ENCODE measurements at places on chromosomes 16 and 17. TPM values are rescaled to one million over a fixed set of nuclear protein-coding genes. Genes with fewer than 3 reads are reported as not detected.

GRCh38 chr16:50500171-50500874 is 47.9 kb upstream of the NKD1 start:
- H3K27ac ChIP-seq = no peak overlapping the region
- no peaks in the 10 kb centered on the region for H3K4me1 ChIP-seq
- H3K36me3 ChIP-seq = no peaks in the 10 kb centered on the region
- no peak for DNase-seq

- no peaks in the 10 kb centered on the region for H3K4me1 ChIP-seq
- no peak overlapping the region for H3K4me3 ChIP-seq
- H3K27me3 ChIP-seq = no peaks in the 10 kb centered on the region
- H3K36me3 ChIP-seq = no peaks in the 10 kb centered on the region
- H3K27ac ChIP-seq = no peak overlapping the region
- no peak for DNase-seq
Measured at GRCh38 chr16:8655184-8655717, 19.2 kb upstream of the ABAT start.

DNA sequence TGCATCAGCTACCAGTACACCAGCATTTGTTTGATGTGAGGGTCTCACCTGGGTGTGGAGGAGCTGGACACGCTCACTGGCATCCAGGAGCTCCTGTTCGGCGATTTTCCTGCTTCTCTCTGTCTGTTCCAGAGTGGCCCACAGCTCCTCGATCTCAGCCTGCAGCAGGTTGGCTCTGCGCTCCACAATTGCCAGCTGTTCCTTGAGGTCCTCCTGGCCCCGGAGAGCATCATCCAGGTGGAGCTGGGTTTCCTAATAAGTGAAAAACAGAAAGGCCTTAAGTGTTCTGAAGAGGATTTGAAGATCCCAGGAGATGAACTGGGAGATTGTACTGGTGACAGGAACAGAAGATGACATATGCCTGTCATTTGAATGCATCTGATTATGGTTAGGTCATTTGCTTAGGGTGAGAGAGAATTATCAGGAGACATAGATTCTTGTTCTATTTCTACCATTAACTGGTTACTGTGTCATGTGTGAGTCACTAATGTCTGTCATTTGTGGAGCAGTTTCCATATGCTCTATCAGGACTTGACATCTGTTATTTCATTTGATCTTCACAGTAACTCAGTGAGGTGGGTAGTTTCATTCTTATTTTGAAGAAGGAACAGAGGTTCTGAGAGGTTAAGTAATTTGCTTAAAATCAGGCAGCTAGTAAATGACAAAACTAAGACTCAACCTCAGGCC is 21.5 kb upstream of the MYH13 start:
- no peaks in the 10 kb centered on the region for H3K36me3 ChIP-seq
- no peak for DNase-seq
- no peak overlapping the region for H3K4me3 ChIP-seq
- no peaks in the 10 kb centered on the region for H3K4me1 ChIP-seq
- H3K27me3 ChIP-seq = no peaks in the 10 kb centered on the region
- no peak overlapping the region for H3K27ac ChIP-seq

- DNase-seq = no peak
- no peak overlapping the region for H3K4me3 ChIP-seq
- no peak overlapping the region for H3K27ac ChIP-seq
- no peaks in the 10 kb centered on the region for H3K36me3 ChIP-seq
- H3K4me1 ChIP-seq = peaks cover 3% of the 10 kb centered on the region
Measured at GRCh38 chr17:83041305-83041704, 38.1 kb upstream of the METRNL start.

- no peaks in the 10 kb centered on the region for H3K27me3 ChIP-seq
- H3K36me3 ChIP-seq = no peaks in the 10 kb centered on the region
- no peak overlapping the region for H3K27ac ChIP-seq
- DNase-seq = no peak
Measured at GRCh38 chr16:11422381-11423314, 77.4 kb downstream of the RMI2 start.

- H3K36me3 ChIP-seq = no peaks in the 10 kb centered on the region
- H3K27me3 ChIP-seq = no peaks in the 10 kb centered on the region
Measured at GRCh38 chr16:65372171-65372570, 250.3 kb upstream of the CDH11 start.

DNA sequence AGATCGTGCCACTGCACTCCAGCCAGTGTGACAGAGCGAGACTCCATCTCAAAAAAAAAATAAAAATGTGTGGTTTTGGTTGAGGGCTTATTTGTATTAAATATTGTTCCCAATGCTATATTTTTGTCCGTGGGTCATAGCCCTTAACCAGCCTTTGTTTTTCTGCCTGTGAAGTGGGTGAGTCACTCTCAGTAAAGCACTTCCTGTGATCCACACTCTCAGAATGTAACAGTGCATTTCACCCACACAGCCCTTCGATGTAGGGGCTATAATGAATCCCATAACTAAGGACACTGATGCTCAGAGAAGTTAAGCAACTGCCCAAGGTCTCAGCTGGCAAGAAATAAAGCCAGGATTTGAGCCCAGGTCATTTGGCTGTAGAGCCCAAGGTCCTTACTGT is 34.7 kb upstream of the POLR3E start:
- H3K4me3 ChIP-seq = no peak overlapping the region
- H3K36me3 ChIP-seq = no peaks in the 10 kb centered on the region
- H3K27ac ChIP-seq = no peak overlapping the region
- H3K4me1 ChIP-seq = no peaks in the 10 kb centered on the region

DNA sequence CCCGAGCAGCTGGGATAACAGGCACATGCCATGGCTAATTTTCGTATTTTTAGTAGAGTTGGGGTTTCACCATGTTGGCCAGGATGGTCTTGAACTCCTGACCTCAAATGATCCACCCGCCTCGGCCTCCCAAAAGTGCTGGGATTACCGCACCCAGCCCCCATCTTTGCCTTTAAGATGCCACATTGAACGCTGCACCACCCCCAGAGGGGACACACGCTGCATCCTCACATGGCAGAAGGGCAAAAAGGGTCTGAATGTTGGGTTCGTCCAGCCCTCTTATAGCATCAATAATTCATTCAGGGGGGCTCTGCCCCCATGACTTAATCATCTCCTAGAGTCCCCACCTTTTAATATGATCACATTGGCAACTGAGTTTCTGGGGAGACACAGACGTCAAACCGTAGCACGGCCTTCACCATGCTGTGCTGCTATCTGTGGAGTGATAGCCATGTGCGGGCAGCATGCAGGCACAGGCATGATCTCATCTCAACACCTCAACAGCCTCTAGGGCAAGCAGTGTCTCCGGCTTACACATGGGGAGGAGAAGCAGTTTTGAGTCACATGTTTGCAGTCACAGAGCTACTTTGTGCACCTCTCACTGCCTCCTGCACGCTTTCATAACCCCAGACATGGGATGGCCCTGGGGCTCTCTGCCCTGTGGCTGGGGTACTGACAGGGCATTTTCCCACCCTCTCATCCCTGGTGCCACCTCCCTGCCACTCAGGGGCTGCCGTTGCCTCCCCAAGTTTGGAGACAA is 30.0 kb downstream of the IL21R start:
- no peaks in the 10 kb centered on the region for H3K27me3 ChIP-seq
- H3K27ac ChIP-seq = no peak overlapping the region
- no peak overlapping the region for H3K4me3 ChIP-seq
- no peaks in the 10 kb centered on the region for H3K4me1 ChIP-seq
- no peaks in the 10 kb centered on the region for H3K36me3 ChIP-seq

DNA sequence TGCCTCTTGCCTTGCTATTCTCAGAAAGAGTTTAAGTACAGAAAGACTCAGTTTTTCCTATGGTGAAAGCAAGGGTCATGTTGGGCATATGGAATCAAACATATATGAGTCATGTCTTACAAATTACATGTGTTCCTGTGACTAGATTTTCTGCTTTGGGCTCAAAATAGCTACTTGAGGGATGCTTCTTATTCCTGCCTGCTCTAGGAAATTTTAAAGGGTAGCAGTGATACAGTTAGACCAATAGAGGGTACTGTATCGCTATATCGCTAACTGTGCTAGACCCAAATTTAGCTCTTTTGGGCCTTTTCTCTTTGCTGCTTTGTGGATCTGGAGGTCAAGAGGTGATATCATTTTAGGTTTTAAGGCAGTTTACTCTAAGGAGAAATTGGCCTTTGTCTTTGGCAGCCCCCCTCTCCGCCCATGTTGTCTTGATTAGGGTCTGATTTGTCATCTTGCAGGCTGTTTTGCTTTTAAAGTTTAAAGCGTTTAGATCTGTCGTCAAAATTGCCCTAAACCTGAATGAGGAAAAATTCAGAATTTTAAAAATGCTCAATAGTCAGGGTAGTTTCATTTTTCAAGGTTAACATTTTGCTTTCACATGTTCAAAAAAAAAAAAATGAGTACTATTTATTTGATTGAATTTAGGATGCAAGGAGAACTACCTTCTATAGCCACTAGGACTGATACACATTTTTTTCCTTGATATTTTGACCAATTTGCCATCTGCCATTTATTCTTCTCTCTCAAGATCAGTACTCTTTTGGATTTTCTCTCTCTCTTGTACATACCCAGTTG is 8.8 kb downstream of the NFATC3 start:
- H3K36me3 ChIP-seq = no peaks in the 10 kb centered on the region
- H3K27me3 ChIP-seq = no peaks in the 10 kb centered on the region
- H3K4me3 ChIP-seq = no peak overlapping the region
- no peaks in the 10 kb centered on the region for H3K4me1 ChIP-seq
- DNase-seq = no peak
- H3K27ac ChIP-seq = no peak overlapping the region

DNA sequence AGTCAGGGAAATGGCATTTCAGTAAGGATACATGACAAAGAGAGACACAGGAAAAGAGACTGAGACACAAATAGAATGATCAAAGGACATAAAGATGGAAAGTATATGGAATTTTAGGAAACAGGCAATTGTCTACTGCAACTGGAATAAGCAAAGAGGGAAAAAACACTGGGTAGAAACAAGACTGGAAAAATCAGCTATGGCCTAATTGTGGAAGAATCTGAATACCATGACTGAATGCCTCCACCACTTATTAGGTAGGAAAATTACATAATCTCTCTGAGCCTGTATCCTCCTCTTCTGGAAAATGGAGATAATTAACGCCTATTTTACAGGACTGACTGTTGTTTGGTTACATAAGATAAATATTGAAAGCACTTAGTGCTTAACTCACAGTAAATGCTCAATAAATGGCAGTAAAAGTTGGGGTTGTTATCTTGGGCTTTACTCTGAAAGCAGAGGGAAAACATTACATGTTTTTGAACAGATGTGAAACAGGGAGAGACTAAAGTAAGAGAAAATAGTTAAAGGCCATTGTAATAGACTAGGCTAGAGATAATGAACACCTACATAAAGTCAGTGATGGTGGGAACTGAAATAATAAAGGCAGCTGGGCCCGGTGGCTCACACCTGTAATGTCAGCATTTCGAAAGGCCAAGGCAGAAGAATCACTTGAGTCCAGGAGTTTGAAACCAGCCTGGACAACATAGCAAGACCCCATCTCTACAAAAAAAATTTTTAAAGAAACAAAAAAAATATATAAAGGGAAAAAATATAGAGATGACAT is 63.5 kb upstream of the C17orf78 start:
- H3K36me3 ChIP-seq = no peaks in the 10 kb centered on the region
- H3K27me3 ChIP-seq = no peaks in the 10 kb centered on the region
- DNase-seq = no peak

GRCh38 chr16:49704586-49705155 is 151.2 kb downstream of the ZNF423 start:
- no peaks in the 10 kb centered on the region for H3K27me3 ChIP-seq
- no peak overlapping the region for H3K4me3 ChIP-seq
- DNase-seq = no peak

GRCh38 chr17:5234645-5235576 is at the start of gene SCIMP:
TSS of gene SCIMP (minus strand) at chr17:5234860. CDS start at chr17:5234755, 105 bp downstream.
- H3K27me3 ChIP-seq = no peaks in the 10 kb centered on the region
- H3K36me3 ChIP-seq = no peaks in the 10 kb centered on the region
- no peak for DNase-seq

DNA sequence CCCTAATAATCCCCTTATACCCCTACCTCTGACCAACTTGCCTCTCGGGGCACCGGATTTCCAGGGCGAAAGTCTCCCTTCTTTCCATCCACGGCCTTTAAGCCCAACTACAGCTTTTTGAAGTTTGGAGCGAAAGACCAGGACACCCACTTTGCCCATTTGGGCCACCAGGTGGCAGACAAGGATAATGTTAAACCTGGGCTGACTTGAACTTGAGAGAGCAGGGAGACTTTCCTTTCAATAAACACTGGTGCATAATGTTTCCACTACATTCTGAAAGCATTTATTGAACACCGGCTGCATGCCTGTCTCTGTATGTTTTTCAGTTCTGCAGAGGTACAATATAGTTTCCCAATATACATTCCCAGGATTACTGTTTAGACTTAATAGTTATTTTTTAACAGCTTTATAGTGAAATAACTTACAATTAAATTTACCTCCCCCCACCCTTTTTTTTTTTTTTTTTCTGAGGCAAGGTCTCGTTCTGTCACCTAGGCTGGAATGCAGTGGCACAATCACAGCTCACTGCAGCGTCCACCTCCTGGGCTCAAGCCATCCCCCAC is 6.9 kb upstream of the CES3 start:
- no peaks in the 10 kb centered on the region for H3K36me3 ChIP-seq
- H3K4me1 ChIP-seq = no peaks in the 10 kb centered on the region
- no peaks in the 10 kb centered on the region for H3K27me3 ChIP-seq
- DNase-seq = peak; percentile 73
- no peak overlapping the region for H3K4me3 ChIP-seq

GRCh38 chr16:31860508-31860907 is 13.1 kb upstream of the ZNF267 start:
- H3K27me3 ChIP-seq = no peaks in the 10 kb centered on the region
- no peaks in the 10 kb centered on the region for H3K4me1 ChIP-seq
- H3K4me3 ChIP-seq = no peak overlapping the region
- H3K36me3 ChIP-seq = no peaks in the 10 kb centered on the region
- no peak for DNase-seq

- no peak overlapping the region for H3K27ac ChIP-seq
- H3K27me3 ChIP-seq = no peaks in the 10 kb centered on the region
Measured at GRCh38 chr17:71845337-71845736, 275.5 kb upstream of the SOX9 start.

- peaks cover 10% of the 10 kb centered on the region for H3K4me1 ChIP-seq
- H3K4me3 ChIP-seq = no peak overlapping the region
- no peak overlapping the region for H3K27ac ChIP-seq
- DNase-seq = peak; percentile 45
- H3K36me3 ChIP-seq = no peaks in the 10 kb centered on the region
Measured at GRCh38 chr17:2390199-2390836, 10.5 kb downstream of the MNT start.

GRCh38 chr17:42010898-42011516 is 6.2 kb downstream of the DNAJC7 start:
- no peak for DNase-seq
- no peaks in the 10 kb centered on the region for H3K36me3 ChIP-seq
- peaks cover 6% of the 10 kb centered on the region for H3K4me1 ChIP-seq

GRCh38 chr16:29649588-29650494 is 13.2 kb upstream of the SPN start:
- no peaks in the 10 kb centered on the region for H3K36me3 ChIP-seq
- no peak for DNase-seq
- no peaks in the 10 kb centered on the region for H3K4me1 ChIP-seq

The IRX5 gene
- total RNA-seq = 0.60 TPM

The PLEKHM1 gene
- 33.5 TPM for total RNA-seq

The KRT26 gene
- not detected for total RNA-seq

The PIK3R6 gene
- total RNA-seq = 0.15 TPM

The MMP28 gene
- total RNA-seq = 6.8 TPM

The NPIPA8 gene
- 0.28 TPM for total RNA-seq

The CX3CL1 gene
- 6.9 TPM for total RNA-seq

The YBX2 gene
- 0.47 TPM for total RNA-seq

The PRAC1 gene
- not detected for total RNA-seq
